ENCODE measurements at places on chromosomes 11 and 22.

DNA sequence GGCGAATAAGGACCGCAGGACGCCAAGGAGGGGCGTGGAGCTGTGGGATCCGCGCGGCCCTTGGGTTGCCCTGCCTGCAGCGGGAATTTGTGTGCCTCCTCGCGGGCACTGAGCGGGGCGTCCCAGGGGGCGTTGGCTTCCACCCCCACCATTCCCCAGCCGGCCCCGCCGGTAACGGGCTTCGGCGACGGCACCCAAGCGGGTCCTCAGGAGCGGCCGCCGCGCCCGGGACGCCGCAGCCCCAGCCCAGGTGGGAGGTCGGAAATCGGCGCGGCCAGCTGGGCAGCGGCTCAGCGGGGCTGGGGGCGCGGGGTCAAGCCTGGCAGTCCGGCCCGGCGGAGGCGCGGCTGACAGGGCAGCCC lies 320 bp downstream of the CLTCL1 start:
- no peak for DNase-seq

GRCh38 chr11:120500414-120501071 lies 11.0 kb upstream of the GRIK4 start:
- no peak for DNase-seq

DNA sequence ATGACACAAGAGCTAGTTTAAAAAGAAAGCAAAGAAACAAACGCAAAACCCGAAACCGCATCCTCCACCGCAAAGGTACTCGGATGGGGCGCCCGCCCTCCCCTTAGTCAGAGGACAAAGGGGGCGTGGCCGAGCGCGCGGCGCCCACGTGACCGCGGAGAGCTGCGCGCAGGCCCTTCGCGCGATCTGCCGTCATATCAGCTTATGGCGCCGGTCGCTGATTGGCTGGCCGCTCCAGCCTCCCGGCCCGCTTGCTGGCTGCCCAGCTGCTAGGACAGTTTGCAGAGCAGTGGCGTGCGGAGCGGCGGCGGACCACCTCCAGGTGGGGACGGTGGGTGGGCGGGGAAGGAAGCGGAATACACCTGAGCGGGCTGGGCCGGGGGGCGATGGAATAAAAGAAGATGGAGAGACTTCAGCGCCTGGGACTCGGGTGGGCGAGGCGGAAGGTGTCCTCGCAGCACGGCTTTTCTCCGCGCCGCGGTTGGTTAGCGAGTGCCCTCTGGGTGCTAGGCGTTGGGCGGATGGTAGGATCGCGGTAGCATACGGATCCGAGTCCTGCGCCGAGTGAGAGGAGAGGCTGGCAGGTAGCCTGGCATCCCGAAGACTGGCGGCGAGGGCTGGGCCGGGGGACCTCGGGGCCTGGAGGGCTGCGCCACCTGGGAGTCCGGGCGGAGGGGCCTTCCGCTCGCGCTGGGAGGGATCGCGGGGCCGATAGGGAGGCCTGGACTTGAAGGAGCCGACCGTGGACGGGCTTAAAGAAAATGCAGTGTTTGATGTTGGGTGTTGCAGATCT lies at the start of gene SC5D:
Gene SC5D, plus strand, starts transcription at position 277 of the 793 bp plus-strand sequence. CDS start 10,605 bp downstream, outside the sequence.
- DNase-seq: peak; percentile 95

GRCh38 chr11:43521471-43521870 lies 159.1 kb upstream of the HSD17B12 start:
- no peak for DNase-seq

DNA sequence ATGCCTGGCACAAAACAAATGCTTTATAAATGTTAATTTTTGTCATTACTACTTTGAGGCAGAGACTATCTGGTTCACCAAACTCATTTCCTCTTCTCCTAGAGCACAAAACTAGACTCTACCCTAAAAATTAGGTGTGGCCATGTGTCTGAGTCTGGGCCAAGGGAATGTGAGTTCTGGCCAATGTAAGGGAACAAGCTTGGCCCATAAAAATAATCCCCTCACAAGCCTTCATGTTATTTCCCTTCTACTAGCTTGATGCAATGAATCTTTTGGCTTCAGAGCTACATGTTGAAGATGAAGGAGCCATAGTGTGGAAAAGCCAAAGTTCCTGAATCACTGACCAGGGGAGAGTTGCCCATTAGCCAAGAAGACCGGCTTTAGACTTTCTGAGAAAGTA lies 406.5 kb upstream of the CCDC90B start:
- no peak for DNase-seq

GRCh38 chr11:131463162-131463561 lies 92.7 kb downstream of the NTM start:
- no peak for DNase-seq

GRCh38 chr11:125056931-125057692 lies 6.0 kb upstream of the SLC37A2 start:
- DNase-seq: no peak

DNA sequence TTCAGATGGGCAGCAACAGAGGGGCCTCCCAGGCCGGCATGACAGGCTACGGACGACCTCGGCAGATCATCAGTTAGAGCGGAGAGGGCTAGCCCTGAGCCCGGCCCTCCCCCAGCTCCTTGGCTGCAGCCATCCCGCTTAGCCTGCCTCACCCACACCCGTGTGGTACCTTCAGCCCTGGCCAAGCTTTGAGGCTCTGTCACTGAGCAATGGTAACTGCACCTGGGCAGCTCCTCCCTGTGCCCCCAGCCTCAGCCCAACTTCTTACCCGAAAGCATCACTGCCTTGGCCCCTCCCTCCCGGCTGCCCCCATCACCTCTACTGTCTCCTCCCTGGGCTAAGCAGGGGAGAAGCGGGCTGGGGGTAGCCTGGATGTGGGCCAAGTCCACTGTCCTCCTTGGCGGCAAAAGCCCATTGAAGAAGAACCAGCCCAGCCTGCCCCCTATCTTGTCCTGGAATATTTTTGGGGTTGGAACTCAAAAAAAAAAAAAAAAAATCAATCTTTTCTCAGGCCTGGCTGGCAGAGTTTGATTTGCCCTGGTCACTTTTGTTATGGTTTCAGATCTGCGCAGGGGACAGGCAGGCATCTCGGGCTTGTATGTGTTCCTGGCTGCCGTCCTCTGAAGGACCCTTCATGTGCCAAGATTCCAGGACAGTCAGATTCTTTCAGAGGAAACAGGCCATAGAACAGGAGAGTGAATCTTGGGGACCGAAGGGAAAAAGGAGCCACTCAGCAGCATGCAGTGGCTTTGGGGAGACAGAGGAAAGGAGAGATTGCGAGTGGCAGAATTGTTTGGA lies 5.3 kb downstream of the TAGLN start:
- DNase-seq: no peak

DNA sequence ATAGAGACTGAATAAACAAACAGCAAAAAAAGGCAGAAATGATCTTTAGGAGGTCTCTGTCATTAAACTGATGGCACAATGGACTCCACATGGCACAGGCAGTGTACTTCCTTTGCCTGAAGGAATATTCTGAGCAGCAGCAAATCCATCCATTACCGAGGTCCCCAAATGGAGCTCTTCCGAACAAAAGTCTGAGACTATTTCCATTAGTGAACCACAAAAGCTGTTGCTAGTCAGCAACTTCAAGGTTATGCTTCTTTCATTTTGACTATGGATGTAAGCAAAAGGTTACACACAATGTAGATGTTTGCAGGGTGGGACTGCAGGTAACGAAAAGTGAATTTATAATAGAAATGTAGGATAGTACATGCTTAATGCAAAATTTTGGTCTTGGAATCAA lies 14.5 kb downstream of the NARS2 start:
- no peak for DNase-seq

- no peak for DNase-seq
These were observed 833.8 kb downstream of the TBC1D22A start for GRCh38 chr22:47596176-47596690.

DNA sequence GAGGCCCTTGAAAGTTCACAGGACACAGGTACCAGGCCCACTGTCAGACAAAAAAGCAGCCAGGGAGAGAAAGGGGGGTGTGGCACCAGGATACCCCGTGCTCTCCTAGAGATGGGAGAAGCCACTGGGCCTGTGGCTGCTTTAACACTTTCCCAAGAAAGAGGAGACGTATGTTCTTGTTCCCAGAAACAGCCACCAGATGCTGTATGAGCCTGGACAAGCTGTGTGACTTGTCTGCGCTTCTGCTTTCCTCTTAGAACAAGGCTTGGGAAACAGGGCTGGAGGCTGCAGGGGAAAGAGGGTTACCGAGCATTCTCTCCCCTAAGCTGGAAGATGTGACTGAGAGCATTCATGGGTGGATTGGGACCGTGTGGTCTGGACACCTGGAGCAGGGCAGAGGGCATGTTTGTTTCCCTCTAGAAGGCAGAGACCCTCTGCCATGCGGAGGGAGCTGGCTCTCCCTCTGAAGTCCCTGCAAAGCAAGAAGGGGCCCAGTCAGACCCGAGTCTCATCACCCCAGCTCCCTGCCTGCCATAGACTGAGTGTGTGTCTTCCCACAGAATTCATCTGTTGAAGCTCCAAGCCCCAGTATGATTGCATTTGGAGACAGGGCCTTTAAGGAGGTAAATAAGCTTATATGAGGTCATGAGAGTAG lies 74.1 kb downstream of the TRIM29 start:
- DNase-seq: no peak

GRCh38 chr22:22933100-22933806 lies 45.6 kb downstream of the IGLL5 start:
- no peak for DNase-seq

GRCh38 chr11:74320538-74320937 lies 9.1 kb upstream of the P4HA3 start:
- DNase-seq: no peak

DNA sequence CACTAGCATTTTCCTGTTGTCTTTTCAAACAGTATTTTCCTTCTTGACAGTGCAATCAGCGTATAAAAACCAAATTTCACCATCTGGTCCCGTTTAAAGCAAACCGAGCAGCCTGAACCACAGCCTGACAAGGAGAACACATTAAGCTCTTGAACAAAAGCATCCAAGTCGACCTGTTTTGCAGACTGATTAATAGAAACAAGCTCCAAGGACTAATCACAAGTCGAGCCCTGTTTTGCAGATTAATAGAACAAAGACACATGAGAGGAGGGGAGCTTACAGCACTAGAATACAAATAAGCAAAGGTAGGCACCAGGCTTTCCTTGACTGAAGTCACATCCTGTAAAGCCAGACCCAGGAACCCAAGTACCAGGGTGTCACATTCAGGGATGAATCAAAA lies 104.8 kb downstream of the MPPED2 start:
- DNase-seq: no peak

DNA sequence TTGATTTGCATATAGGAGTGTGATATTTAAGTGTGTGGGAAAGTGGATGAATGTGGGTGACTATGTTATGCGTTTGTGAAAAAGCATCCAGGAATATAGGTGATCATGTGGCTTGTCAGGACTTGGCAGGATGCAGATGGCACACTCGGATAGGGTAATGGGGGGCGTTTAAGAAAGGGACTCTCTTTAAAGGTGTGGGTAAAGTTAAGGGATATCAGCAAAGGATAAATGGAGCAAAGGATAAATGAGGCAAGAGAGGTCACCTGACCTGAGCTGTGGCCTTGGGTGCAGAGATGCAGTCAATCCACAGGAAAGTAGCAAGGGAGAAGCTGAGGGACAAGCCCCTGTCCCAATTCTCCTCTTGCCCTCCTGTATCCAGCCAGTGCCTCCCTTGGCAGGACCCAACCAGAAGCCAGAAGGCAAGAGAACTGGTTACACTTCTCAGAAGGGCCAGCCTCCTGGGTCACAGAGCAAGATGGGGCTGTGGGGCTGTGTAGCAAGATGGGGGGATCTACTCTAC lies 47.5 kb upstream of the GRAMD1B start:
- no peak for DNase-seq

- DNase-seq: no peak
These were observed 113.2 kb upstream of the RAG2 start for GRCh38 chr11:36711104-36711825.

DNA sequence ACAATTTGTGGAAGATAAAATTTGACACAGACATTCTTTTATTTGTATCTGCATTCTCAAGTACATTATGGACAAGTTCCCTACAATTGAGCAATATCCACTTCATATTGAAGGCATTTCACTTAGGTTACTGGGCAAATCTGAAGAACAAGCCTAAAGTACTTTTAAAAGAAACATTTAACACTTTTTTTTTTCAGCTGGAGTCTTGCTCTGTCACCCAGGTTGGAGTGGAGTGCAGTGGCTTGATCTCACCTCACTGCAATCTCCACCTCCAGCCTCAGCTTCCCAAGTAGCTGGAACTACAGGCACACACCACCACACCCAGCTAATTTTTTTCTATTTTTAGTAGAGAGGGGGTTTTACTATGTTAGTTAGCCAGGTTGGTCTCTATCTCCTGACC lies 70.2 kb downstream of the OR4C45 start:
- DNase-seq: no peak

- no peak for DNase-seq
These were observed 84.6 kb upstream of the NAV2 start for GRCh38 chr11:19628018-19628417.

DNA sequence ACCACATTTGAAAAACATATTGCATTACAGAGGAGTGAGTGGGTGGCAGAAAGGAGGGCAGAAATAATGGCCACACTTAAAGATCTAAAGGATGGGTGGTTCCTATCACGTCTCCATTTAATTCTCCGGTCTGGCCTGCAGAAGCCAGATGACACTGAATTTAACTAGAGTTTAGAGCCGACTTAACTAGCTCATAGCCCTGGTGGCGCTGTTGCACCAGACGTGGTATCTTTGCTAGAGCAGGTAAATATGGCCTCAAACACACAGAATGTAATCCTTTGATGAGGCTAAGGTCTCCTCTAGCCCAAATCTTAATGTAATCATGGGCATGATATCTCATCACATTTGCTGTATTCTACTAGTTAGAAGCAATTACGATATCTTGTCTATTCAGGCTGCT lies 51.5 kb upstream of the GAL start:
- DNase-seq: peak; percentile 21

DNA sequence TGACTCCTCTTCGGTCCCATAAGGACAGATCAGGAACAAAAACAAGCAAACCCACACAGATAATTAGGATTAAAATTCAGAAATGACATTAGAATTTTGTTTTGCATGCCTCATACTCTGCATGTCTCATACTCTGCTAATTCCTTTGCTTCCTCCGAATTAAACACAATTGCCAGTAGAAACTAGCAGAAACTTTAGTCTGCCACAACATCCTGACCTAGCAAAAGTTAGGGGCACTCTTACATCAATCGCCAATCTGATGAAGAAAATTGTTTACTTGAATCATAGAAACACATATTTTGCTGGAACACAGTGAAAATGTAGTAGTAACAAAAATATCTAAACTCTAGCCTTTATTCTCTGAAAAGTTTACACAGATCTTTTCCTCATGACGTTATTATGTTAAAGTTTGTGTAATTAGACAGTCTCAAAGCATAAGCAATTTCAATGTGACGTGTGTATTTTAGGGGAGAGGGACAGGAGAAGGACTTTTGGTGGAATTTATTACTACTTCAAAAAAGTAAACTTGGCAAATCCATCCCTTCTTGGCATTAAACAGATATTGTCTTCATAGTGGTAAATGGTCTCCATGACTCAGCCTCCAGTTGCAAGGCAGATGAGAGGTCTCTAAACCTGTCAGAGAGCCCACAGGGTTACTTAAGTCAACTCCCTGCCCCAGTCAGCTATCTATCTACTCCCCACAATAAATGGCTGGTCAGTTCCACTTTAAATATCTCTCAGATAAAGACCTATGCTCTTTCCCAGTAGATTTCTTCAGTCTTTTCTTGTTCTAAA lies 249.8 kb upstream of the UBASH3B start:
- DNase-seq: no peak
